ENCODE measurements at places on chromosomes 1 and 21.

DNA sequence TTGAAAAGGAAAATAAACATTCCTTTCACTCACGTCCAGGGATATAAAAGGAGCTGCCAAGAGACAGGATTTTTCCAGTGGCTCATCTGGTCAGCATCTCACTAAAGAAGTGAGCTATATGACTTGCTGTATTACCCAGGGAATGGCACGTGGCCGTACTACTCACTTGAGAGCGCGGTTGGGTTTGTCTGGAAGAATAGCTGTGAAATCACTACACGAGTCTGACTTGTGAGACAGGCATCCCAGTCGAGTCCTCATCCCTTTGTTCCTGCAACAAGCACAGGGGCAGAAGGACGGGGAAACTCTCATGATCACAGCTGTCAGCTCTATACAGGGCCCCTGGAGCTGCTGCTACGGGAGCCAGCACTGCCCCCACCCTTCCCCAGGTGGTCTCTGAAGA is 17.7 kb downstream of the RGS8 start:
- no peak for DNase-seq

DNA sequence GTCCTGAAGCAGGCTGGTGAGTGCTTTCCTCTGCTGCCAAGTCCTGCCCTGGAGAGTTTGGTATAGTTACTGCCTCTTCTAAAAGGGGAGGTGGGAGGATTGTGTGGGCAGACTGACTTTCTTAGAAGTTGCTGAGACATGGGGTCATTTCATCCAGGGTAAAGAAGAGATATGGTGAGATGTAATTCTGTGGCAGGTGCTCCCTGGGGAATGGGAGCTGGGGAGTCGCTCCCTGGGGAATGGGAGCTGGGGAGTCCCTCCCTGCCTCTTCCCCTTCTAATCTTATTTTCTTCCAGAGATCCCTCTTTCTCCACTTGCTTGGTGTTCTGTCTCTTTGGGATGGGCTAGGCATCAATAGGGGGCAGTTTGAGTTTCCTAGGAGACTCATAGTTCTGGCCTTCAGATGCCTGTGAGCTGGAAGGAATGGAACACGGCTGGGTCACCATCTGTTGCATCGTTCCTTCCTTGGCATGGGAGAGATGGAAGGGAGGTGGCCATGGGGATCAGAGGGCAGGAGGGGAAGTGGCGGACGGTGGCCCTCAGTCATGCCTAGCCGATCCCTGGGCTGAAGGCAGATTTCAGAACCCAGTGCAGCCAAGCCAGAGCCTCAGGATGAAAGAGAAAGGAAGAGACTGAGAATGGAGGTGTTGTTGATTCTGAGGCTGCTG is 59.0 kb downstream of the NFASC start:
- no peak for DNase-seq

GRCh38 chr1:107678993-107679392 is 286.0 kb downstream of the VAV3 start:
- DNase-seq, result no peak

DNA sequence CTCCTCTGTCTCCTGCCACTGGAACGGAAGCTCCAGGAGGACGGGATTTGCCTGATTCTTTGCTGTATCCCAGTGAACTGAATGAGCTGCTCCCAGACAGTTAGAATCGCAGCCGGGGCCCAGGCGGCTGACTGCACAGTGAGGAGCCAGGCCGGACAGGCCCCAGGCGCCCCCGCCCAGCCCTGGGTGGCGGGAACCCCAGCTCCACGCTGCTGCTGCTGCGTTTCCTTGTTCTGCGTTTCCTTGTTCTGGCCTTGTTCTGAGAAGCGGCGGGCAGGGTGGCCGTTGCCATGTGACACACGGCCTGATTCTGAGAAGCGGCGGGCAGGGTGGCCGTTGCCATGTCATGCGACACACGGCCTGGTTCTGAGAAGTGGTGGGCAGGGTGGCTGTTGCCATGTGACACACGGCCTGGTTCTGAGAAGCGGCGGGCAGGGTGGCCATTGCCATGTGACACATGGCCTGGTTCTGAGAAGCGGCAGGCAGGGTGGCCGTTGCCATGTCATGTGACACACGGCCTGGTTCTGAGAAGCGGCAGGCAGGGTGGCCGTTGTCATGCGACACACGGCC is 56.2 kb downstream of the SLC37A1 start:
- no peak for DNase-seq

DNA sequence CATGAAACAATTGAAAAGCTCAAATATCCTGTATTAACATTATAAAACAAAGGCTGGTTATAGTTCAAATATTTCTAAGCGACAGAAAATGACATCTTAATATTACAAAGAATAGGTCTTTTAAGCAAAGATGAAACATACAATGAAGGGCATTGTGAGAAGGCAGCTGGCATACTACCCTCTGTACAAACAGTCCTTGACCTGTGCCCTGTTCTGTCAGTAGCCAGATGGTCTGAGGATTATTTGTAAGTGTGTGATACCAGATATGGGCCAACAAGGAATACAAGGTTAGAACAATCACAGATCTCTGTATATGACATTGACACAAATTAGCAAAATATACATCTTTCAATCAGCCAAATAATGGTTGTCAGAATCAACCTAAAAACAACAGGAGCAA is 1350.4 kb downstream of the AMY1C start:
- no peak for DNase-seq

DNA sequence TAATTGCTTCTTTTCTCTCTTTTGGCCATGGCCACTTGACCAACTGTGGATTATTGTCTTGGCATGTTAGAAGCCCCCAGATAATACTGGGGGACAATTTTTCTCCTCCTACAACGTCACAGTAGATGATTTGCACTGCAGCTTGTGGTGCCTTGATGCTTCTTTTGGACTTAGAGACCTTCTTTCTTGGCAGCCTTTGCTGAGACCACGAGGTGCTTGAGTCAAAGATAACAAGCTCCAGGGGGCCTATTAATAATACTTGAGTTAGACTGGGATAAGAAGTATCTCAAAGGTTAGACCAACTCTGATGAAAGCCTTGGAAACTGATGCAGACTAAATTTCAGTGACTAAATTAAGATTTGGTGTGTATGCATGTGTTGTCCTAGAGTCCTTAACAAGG is 3.2 kb downstream of the PPP1R12B start:
- DNase-seq, result no peak

DNA sequence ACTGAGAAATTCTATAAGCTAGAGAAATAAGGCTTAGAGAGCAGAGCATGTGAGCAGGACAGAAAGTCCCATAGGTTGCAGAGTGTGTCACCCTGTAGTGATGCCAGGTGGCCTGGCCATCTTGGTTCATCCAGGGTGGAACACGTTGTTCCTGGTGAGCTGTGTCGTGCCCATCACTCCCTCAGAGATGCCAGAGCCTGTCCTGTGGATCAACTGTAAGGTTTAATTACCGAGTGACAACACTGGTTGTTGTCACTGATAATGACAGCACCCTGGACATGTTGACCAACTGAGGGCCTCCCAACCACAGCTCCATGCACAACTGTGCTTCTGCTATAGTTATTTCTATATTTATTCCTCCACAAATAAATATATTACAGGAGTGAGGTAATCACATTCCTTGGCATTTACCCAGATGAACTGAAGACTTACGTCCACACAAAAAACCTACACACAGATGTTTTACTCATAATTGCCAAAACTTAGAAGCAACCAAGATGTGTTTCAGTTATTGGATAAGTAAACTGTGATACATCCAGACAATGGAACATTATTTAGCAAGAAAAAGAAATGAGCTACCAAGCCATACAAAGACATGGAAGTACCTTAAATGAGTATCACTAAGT is 6.2 kb downstream of the C1orf198 start:
- DNase-seq, result no peak

DNA sequence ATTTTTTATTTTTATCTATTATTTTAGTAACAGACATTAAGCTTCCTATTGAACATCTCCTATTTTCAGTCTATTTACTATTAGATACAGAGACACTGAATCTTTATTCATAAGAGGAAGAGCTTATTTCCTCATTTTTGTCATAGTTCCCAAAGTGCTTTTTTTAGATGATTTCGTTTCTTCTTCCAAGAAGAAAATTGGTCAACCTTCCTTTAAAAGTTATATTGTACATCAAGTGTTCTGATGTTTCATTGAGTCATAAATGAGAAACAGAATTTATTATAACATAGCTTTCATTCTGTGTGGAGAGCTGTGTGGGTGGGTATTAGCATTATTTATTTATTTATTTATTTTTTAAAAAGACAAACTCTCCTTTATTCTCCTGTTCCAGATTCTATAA is 50.6 kb upstream of the BACH1 start:
- DNase-seq, result peak; percentile 33

GRCh38 chr1:3910049-3910731 is 10.1 kb upstream of the C1orf174 start:
- DNase-seq, result no peak

GRCh38 chr1:7104339-7104738 is 319.1 kb downstream of the CAMTA1 start:
- no peak for DNase-seq

- no peak for DNase-seq
Observed at GRCh38 chr1:12654657-12655056, 10.8 kb downstream of the AADACL4 start.

DNA sequence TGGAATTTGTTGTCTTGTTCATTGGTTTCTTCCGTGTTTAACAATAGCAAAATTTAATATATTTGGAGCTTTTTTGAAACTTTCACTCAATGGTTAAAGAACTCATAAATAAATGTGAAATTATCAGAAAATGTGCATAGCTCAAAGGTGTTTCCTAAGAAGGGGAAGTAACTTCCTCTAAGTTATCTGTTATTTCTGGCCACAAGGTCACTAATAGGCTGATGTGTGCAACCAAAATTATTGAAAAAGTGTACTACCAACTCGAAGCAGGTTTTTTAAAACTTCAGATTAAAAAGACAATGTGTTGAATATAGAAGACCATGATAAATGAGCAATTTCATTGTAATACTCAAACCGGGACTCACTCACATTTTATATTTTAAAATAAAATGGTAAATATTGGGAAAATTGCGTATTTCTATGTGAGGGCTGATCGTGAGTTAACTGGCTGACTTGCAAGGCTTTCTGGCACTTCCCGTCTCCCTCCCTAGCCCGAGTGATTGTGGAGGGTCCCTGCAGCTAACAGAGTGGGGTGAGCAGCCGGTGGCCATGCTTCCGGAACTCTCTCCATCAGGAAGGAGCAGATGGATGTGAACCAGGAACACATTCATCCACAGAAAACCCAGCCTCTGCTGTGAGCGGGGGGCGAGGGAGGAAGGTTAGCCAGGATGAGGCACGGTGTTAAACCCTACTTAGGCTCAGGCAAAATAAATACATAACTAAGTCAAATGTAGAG is 96.9 kb downstream of the ERG start:
- no peak for DNase-seq

- no peak for DNase-seq
Observed at GRCh38 chr1:100354971-100355394, 2.7 kb downstream of the CDC14A start.

DNA sequence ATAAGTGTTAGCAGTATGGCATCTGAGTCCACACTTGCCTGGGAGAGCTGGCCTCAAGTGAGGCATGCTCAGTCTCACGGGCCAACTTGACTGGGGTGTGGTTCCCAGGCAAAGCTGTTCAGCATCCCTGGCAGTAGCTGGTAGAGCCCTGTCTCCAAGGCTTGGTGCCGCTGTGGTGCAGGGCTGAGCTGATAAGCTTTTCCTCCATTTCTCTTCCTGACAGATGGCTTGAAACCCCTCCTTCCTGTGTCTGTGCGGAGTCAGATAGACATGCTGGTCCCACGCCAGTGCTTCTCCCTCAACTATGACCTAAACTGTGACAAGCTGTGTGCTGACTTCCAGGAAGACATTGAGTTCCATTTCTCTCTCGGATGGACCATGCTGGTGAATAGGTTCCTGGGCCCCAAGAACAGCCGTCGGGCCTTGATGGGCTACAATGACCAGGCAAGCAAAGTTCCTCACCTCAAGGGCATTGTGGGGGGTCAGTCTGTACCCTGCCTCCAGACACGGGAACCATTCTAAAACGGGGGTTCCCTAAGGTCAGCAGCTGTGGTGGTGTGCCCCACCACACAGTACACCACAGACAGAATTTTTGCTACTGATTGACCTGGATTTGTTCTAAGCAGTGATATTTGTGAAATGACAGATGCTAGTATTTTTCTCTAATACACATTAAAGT is 13.7 kb upstream of the MIIP start:
- no peak for DNase-seq

- DNase-seq, result no peak
Observed at GRCh38 chr1:110697606-110698005, 22.9 kb upstream of the KCNA3 start.

DNA sequence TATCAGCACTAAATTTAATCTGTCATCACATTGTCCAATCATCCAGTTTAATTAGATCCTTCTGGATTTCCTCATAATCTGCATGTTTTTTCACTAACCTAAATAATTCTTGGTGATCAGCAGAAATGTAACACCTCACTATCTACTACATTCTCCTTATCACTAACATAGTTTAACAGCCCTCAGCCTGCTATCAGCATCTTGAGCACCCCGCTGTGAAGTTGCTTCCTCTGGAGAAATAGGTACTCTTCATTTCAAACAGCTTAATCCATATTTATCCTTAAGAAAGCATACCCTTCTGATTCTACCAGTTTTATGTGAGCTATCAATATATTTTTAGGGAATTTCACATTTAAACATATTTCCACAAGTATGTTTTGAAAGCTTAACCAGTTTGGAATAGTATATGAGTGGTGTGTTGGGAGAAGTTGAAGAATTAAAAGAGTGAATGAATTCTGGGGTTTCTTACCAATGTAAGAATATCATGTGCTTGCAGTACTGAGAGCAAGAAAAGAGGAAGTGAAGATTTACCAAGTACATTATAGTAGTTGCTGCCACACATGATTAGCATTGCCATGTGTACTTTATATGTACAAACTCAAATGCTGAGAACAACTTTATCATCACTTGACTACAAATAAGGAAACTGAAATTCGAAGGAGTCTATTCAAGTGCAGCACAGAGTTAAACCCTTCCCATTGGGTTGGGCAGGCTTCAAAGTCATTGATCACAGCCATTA is 771.1 kb upstream of the ADGRL4 start:
- no peak for DNase-seq

Data from bone marrow (tissue), 2 donors.